Endothelial cell (in vitro differentiated cells): ENCODE measurements at places on chromosomes 13 and 19. TPM values are rescaled to one million over a fixed set of nuclear protein-coding genes. Genes with fewer than 3 reads are reported as not detected.
A peak's percentile ranks its signal among the peaks of the same experiment; 100 is the strongest.

CALR3 gene
- total RNA-seq = not detected

- DNase-seq = no peak
- H3K27ac ChIP-seq = no peak overlapping the region
- H3K27me3 ChIP-seq = peaks cover 5% of the 10 kb centered on the region
- no peak overlapping the region for H3K4me3 ChIP-seq
- no peaks in the 10 kb centered on the region for H3K36me3 ChIP-seq
Measured at GRCh38 chr19:4776436-4777211, 14.9 kb upstream of the FEM1A start.

DNA sequence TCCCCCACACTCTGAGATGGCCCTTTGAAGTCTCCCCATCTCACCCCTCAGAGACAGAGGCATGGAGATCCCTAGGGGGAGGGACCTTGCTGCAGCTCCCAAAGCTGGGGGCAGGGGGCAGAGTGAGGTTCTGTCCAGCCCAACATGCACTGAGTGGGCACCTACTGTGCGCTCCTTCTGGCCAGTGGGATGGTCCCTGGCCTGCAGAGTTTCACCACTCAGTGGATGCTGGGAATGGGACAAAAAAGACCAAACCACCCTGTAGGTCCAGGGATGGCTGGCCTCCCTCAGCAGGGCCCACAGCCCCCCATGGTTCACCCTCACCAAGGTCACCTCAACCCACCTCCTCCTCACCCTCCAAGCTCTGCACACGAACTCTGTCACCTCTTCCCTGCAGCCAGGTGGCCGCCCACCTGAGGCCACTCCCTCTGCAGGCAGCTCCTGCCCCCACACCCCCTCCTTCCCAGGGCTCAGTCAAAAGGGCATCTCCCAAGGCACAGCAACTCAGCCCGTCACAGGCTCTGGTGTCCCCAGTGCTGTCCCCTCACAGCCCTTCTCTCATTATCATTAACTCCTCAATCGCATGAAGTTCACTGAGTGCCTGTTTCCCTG lies 16.1 kb downstream of the CEACAM21 start:
- no peak for DNase-seq
- H3K27ac ChIP-seq = no peak overlapping the region
- peaks cover 6% of the 10 kb centered on the region for H3K27me3 ChIP-seq
- no peak overlapping the region for H3K4me3 ChIP-seq
- no peaks in the 10 kb centered on the region for H3K4me1 ChIP-seq

DNA sequence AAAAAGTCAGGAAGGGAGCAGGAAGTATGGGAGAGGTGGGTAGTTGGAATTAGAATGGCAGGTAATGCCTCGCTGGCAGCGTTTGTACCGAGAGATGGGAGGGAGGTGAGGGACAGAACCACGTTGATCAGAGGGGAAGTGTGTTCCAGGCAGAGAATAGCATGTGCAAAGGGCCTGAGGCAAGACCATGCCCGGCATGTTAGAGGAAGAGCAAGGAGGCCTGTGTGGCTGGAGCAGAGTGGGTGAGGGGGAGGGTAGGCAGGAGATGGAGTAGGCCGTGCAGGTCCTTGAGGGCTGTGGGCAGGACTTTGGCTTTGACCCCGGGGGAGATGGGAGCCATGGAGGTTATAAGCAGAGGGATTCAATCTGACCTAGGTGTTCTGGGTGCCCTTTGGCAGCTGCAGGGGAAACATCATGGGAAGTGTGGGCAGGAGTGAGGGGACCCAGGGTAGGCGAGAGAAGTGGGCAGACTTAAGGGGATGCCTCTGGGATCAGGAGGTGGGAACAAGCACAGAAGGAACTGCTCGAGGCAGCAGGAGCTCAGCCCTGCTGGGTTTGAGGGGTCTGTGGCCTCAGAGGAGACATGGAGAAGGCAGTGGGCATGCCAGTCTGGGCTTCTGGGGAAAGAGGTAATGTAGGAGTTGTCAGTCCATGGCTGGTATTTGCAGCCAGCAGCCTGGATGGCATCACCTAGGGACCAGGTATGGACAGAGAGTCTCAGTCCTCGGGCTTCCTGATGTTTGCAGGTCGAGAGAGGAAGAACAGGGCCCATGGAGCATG lies 48.8 kb downstream of the CD320 start:
- no peaks in the 10 kb centered on the region for H3K4me1 ChIP-seq
- H3K27me3 ChIP-seq = peaks cover 5% of the 10 kb centered on the region

GRCh38 chr19:20367811-20368294 lies 197.7 kb downstream of the ZNF737 start:
- peaks cover 11% of the 10 kb centered on the region for H3K36me3 ChIP-seq
- peaks cover 34% of the 10 kb centered on the region for H3K4me1 ChIP-seq
- no peak overlapping the region for H3K4me3 ChIP-seq
- DNase-seq = peak; percentile 19

SLC10A2 gene
- total RNA-seq = not detected

COX6B2 gene
- not detected for total RNA-seq
